Lung (tissue), 17 donors: ENCODE measurements at places on chromosomes 7 and 10. TPM values are rescaled to one million over a fixed set of nuclear protein-coding genes. Genes with fewer than 3 reads are reported as not detected.

Gene PTPN20
- total RNA-seq, result 2.5 TPM

Gene MBL2
- 0.06 TPM for total RNA-seq

Gene MKX
- total RNA-seq, result 3.5 TPM

- no peaks in the 10 kb centered on the region for H3K36me3 ChIP-seq
- DNase-seq, result no peak
- H3K27me3 ChIP-seq, result no peaks in the 10 kb centered on the region
- H3K4me3 ChIP-seq, result no peak overlapping the region
- H3K4me1 ChIP-seq, result no peaks in the 10 kb centered on the region
These were observed 97.4 kb upstream of the GPR26 start for GRCh38 chr10:123568751-123569150.

GRCh38 chr7:101898106-101898505 lies 80.7 kb downstream of the CUX1 start:
- no peaks in the 10 kb centered on the region for H3K27me3 ChIP-seq
- no peak overlapping the region for H3K4me3 ChIP-seq
- H3K27ac ChIP-seq, result no peak overlapping the region
- DNase-seq, result no peak
- H3K4me1 ChIP-seq, result peaks cover 6% of the 10 kb centered on the region

DNA sequence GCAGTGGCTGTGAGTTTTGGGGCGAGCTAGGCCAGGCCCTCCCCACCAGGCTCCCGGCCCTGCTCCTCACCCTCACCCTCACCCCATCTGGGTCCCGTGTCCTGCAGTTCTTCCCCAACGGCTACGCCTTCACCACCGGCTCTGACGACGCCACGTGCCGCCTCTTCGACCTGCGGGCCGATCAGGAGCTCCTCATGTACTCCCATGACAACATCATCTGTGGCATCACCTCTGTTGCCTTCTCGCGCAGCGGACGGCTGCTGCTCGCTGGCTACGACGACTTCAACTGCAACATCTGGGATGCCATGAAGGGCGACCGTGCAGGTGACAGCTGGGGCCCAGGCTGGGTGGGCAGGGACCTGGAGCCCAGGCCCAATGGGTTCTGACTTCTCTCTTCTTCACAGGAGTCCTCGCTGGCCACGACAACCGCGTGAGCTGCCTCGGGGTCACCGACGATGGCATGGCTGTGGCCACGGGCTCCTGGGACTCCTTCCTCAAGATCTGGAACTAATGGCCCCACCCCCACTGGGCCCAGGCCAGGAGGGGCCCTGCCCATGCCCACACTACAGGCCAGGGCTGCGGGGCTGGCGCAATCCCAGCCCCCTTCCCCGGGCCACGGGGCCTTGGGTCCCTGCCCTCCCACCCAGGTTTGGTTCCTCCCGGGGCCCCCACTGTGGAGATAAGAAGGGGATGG lies 4.9 kb downstream of the GNB2 start:
- H3K4me3 ChIP-seq, result no peak overlapping the region
- peak overlapping the region; percentile 0 for H3K27ac ChIP-seq
- peaks cover 2% of the 10 kb centered on the region for H3K4me1 ChIP-seq
- peak; percentile 24 for DNase-seq
- peaks cover under 1% of the 10 kb centered on the region for H3K36me3 ChIP-seq

DNA sequence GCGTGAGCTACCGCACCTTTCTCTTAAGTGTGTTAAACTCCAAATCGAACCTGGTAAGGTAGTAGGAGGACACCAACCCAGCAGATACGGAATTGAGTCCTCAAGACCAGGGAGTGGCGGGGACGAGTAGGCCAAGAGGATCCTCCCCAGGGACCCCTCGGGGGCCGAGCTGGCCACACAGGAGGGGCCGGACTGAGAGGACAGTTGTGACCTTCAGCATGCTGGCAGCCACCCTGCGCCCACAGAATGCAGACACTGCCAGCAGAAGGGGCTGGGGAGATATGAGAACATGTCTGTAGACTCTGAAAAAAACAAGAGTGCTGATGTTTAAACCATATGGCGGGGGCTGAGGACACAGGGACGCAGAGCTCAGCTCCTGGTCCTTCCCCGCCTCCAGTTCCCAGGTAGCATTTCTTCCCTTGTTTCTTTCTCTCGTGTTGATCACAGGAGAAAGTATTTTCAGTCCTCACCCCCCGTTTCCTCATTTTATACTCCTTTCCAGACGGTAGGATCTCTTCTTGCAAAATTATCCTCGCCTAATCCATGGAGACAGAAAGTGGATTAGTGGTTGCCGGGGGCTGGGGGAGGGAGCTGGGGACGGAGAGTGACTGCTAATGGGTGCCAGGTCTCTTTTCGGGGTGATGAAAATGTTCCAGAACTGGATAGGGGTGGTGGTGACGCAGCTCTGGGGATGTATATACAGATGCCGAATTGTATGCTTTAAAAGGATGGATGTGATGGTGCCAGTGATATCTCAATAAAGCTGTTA lies 11.5 kb upstream of the UNCX start:
- H3K4me3 ChIP-seq, result no peak overlapping the region
- H3K27ac ChIP-seq, result no peak overlapping the region
- peaks cover 60% of the 10 kb centered on the region for H3K27me3 ChIP-seq
- no peak for DNase-seq

DNA sequence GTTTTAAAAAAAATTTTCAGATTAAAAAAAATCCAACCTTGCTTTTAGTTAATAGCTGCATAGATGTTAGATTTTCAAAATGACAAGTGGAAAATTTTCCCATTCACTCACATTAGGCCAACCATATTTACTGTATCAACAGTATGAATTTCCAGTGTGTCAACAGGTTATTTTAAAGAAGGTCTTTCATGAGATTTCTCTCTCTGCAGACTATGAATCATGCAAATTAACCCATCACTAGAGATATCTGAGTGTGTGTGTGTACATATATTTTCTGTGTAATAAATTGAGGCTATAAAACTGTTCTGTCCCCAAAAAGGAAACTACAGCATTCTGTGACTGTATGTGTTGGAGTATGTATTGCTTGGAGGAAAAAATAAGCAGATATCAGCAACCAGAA lies 305.6 kb downstream of the ARL4A start:
- no peak overlapping the region for H3K4me3 ChIP-seq
- H3K27ac ChIP-seq, result no peak overlapping the region
- no peaks in the 10 kb centered on the region for H3K4me1 ChIP-seq
- DNase-seq, result no peak
- H3K27me3 ChIP-seq, result no peaks in the 10 kb centered on the region

DNA sequence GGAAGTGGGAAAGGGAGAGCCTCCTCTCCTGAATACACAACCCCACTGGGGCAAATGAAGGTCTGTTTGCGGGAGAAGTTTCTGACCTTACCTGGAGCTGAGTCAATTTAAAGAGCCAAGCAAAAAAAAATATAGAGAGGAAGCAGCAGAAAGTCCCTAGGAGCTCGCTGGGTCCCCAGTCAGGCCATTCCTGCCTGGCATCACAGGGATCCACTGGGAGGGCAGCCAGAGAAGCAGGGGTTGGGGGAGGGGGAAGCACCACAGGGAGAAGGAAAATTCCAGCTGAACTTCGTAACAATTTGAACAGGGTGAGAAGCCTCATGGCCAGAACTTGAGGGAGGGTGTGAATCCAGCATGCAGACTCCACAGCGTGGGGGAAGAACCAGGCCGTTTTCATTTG lies 298.7 kb downstream of the LRRTM3 start:
- no peaks in the 10 kb centered on the region for H3K4me1 ChIP-seq
- H3K27ac ChIP-seq, result no peak overlapping the region
- no peaks in the 10 kb centered on the region for H3K27me3 ChIP-seq
- no peak overlapping the region for H3K4me3 ChIP-seq
- no peaks in the 10 kb centered on the region for H3K36me3 ChIP-seq
- DNase-seq, result no peak
